Kidney epithelial cell (primary cell): ENCODE measurements at places on chromosomes 6 and 20.
A peak's percentile ranks its signal among the peaks of the same experiment; 100 is the strongest.

DNA sequence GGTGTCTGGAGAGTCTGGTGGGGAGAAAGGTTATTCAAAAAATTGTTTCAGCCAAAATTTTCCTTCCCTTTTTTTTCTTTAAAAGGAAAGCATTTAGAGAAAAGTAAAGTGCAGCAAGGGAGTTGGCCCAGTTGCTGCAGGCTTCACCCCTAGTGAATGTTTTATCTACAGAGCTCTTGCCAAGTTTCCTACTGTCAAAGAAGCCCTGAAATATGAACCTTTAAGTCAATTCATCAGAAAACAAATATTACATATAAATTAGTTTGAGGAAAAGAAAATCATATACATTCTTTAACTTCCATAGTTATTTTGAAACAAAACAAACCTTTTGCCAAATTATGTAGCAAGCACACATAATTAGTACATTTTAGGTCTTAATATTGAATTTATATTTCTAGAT is 25.0 kb upstream of the HMGCLL1 start:
- DNase-seq, result no peak

- DNase-seq, result peak; percentile 52
Observed at GRCh38 chr6:71138376-71138775, 150.2 kb upstream of the OGFRL1 start.

- no peak for DNase-seq
Observed at GRCh38 chr20:55469074-55469473, 536.2 kb downstream of the CBLN4 start.

GRCh38 chr6:3905945-3906845 is 57.0 kb downstream of the FAM50B start:
- DNase-seq, result no peak

- DNase-seq, result no peak
Observed at GRCh38 chr6:29561091-29561490, 1.6 kb upstream of the UBD start.

GRCh38 chr6:106829451-106829850 is 145.1 kb downstream of the CD24 start:
- no peak for DNase-seq

DNA sequence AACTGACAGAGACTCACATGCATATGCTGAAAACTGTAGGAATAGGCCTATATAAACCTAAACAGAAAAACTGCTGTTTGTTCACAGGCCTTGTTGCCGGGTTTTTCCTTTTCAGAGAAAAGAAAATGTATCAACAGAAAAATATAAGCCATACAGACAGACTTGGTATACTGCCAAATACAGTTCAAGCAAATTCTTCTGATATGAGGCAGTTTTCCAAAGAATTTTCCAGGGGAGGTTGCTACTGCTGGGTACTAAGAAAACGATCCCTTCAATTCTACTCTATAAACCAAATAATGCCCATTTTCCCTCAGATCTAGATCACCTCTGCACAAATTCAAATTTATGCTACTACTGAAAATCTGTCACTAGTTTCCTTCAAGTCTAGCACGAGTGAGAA is 59.4 kb downstream of the ME1 start:
- DNase-seq, result no peak

- no peak for DNase-seq
Observed at GRCh38 chr6:34005901-34006531, 139.9 kb downstream of the GRM4 start.

DNA sequence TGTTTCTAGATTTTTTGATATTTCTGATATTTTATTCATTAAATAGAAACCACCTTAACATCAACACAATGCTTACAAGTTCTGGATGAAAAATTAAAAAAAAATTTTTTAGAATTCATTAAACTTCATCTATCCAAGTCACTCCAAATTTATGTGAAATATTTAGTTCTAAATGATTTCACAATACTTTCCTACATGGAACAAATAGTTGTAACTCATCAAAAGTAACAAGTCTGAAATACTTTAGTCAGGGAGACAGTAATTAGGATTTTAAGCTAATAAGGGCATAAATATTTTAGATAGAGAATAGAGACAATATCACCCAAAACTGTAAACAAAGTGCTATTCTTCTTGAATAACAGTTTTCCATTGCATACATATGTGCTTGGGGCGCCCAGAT is 147.8 kb downstream of the HIVEP2 start:
- no peak for DNase-seq

DNA sequence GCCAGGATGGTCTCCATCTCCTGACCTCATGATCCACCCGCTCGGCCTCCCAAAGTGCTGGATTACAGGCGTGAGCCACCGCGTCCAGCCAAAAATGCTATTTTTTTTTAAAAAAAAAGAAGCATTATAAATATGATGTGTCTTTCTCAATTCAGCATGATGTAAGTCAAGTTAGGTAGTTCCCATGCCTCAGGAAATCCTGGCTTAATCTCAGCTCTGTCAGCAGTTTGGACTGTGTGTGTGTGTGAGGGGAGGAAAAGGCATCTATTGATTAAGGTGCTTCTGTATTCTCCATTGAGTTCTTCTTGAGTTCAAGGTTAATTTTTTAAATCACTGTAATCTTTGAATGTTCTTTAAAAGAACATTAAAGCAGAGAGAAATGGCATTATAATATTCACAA is 51.5 kb downstream of the GMDS start:
- DNase-seq, result no peak

GRCh38 chr20:60446267-60447111 is 488.3 kb downstream of the CDH26 start:
- no peak for DNase-seq

DNA sequence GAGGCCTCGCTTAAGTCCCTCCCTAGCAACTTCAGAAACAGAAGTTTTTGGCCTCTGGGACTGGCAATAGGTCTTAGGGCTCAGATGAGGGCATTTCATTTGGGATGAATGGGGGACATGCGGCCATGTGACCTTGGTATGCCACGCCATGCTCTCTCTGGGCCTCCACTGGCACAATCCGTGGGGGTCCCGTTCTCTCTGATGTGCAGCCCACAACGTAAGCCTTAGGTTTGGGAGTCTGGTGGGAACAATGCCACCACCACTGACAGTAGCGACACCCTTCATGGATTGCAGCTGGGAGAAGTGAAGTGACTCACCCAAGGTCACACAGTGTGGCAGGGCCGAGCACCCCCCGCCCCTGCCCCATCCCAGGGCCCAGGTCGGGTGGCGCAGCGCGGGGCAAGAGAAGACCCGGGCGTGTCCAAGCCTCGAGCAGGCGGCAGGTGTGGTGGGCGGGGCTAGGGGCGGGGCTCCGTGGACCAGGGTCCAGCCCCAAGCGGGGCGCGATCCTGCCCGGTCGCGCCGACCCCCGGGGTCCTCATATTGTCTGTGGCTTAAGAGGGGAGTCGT is 864 bp upstream of the CEBPB start:
- DNase-seq, result no peak

GRCh38 chr20:43923917-43924316 is 9.3 kb downstream of the TOX2 start:
- no peak for DNase-seq

GRCh38 chr6:163180874-163181541 is 233.5 kb upstream of the QKI start:
- peak; percentile 5 for DNase-seq

- no peak for DNase-seq
Observed at GRCh38 chr6:169313347-169314010, 59.8 kb upstream of the THBS2 start.

GRCh38 chr6:26533532-26533931 is 4.6 kb upstream of the HMGN4 start:
- DNase-seq, result no peak

- no peak for DNase-seq
Observed at GRCh38 chr6:37620519-37620918, 77.2 kb downstream of the MDGA1 start.

- no peak for DNase-seq
Observed at GRCh38 chr6:103534814-103535213, 1324.9 kb downstream of the HACE1 start.

DNA sequence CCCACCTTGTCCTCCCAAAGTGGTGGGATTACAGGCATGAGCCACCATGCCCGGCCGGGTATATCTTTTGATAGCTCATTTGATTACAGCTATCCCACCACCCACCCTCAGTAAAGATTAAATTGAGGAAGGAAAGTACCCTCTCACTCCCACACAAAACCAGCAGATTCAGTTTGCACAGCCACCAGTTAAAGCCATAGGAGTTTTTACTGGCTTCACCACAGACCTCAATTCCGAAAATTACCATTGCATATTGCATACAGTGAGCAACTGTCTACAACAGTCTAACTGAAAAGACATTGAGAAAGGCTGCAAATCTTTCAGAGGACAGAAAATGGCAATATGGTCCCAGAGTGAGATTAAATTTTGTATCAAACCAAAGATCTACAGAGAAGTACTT is 34.9 kb downstream of the ESF1 start:
- DNase-seq, result no peak

- DNase-seq, result no peak
Observed at GRCh38 chr6:33746036-33746600, 587 bp downstream of the IP6K3 start.

- no peak for DNase-seq
Observed at GRCh38 chr20:19428324-19428723, 215.9 kb downstream of the SLC24A3 start.

DNA sequence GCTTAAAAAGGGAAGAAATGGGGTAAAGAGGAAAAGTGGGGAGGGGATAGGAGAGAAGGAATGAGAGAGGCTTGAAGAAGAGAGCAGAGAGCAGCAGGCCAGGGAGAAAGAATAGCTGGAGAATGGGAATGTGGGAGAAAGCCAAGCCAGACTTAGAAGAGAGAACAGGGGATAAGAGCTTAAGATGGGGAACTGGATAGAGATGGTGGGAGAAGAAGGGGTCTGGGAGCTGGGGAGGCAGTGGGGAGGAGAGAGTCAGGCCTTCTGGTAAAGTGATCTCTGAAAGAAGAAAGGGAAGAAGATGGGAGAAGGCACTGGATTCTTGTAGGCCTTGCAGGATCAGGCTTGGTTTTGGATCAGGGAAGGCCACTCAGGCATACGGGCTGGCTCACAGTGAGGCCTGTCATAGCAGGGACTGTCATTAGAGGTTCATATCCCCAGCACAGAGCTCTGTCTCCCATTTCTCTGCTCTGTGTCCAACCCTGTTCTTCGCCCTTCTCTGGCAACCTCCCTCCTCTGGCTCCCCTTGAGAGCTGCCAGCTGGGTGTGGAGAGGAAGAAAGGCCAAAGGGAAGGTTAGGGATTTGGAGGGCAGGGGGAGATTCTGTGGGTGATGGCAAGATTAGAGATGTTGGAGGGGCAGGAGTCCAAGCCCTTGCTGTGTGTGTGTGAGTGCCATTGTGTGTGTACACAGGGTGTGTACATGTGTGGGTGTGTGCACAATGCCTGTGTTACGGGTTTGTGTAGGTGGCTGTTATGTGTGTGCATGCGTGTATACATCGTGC is 9.3 kb downstream of the SYNGAP1 start:
- no peak for DNase-seq

GRCh38 chr6:22943327-22943726 is 374.0 kb downstream of the HDGFL1 start:
- DNase-seq, result no peak

DNA sequence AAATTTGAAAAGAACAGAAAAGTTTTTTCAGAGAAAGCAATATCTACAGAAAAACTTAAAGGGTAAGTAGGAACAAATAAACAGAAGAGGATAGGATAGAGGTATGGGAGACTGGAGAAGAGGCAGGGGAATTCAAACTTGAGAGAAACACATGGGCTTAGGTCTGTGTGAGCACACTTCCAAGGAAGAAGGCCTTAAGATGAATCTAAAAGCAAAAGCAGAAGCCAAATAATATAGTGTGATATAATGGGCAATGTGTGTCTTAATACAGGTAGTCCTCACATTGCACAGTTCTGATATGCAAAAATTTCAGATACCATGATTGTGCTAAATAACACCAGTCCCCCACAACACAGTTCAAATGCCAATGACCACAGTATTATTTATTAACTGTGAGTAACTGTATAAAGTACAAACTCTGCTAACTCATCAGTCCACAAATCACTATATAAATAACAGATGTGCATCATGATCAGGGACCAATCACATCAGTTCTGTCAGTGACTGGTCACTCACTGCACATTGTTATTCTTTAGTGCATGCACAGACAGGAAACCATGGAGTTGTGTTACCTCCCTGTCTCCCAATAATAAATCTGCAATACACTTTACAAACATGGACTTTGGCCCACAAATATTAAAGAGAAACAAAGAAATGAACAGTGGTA is 18.6 kb downstream of the SNX14 start:
- DNase-seq, result peak; percentile 62

- no peak for DNase-seq
Observed at GRCh38 chr6:123169774-123170095, 173.7 kb downstream of the CLVS2 start.

DNA sequence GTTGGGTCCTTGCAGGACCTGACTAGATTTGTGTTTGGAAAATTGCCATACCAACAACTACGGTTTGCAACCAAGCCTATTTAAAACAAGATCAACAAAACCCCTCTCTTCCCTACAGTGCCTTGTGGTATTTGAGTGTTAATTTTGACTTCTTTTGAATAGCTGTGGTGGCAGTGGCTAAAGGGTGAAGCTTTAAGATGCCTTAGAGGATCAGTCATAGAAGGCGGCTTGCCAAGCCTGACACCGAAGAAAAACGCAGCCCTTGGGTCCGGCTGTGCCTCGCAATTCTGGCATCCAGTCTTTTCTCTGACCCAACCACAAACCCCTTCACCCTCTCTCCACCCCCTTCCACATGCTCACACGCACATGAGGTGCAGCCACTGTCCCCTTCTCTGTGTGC is 32.6 kb downstream of the BMP6 start:
- DNase-seq, result peak; percentile 79

DNA sequence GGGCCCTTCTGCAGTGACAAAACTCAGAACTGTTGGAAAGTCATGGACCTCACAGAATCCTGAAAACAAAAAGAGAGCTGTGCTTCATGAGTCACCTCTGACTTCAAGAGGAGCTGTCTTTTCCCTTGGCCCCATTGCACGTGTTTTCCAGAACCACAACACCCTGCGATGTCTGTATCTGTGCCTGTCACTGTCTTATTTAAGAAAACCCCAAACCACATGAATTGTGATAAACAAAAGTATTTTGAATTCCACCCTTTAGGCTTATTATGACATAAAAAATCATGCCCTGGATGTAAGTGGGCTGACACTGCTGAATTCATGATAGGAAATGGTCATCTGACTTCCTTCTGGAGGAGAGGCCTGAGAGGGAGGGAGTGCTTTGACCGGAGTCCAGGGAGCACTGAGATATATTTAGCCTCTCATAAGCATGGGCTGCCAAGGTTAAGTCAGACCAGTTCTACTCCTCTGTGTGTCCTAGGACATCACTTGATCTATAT is 96.4 kb upstream of the DUSP22 start:
- DNase-seq, result no peak

DNA sequence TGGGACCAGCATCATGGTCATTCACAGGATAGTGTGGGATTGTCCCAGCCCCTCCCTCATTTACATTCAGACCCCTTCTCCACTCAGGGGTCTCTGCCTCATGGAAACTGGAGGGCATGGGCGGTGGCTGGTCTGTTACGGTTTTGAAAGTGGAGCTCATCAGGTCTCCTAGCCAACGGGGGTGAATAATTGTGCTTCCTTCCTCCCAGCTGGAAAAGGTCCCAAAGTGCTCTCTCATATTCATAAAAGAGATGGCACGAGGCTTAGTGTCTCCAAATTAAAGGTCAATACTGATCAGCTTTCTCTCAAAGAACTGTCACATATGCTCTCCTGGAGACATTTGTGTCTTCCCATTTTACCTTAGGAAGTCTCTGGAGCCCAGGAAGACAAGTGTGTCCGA is 19.9 kb downstream of the JARID2 start:
- DNase-seq, result no peak

- DNase-seq, result no peak
Observed at GRCh38 chr20:7702141-7702540, 238.1 kb downstream of the HAO1 start.
